Activated T-cell treated with anti-CD3 and anti-CD28 coated beads for 1 hour (primary cell): ENCODE measurements at places on chromosomes 3 and 15.

GRCh38 chr3:57582474-57583168, 14.5 kb downstream of the ARF4 start:
- no peak for DNase-seq

DNA sequence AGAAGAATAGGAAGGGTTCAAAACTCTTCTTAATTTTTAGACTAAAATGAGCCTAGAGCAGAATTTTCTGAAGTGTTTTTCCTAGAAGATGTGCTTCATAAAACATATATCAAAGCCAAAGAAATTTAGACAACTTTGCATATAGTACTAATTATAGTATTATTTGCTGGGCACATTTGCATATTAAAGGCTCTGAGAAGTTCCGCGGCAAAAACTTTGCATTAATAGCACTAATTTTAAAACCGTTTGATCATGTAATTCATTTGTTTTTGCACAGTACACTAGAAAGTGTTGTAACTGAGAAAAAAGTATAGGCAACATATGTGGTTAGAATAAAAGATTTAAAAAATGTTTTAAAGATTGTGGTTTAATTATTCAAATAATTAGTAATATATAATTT, 412.0 kb upstream of the NR2F2 start:
- DNase-seq = no peak

- DNase-seq = no peak
Observed at GRCh38 chr15:27842526-27842925, 256.6 kb downstream of the OCA2 start.

DNA sequence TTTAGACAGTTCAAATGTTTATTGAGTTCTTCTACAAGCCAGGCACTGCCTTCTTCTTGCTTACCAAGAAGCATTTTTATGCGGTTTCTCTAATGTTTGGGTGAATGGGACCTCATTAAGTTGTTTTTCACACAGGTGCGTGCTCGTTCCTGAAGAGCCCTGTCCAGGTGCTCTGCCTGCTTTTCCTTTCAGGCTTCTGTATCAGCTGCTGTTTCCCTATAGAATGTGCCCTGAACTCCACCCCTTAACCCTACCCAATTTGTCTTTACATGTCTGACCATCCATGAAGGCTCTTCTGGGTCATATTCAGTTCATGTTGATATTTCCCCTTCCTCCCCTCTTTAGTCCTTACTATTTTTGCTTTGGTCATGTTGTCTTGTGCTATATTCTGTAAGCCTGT, 22.4 kb upstream of the GOLGA6L10 start:
- DNase-seq = no peak

DNA sequence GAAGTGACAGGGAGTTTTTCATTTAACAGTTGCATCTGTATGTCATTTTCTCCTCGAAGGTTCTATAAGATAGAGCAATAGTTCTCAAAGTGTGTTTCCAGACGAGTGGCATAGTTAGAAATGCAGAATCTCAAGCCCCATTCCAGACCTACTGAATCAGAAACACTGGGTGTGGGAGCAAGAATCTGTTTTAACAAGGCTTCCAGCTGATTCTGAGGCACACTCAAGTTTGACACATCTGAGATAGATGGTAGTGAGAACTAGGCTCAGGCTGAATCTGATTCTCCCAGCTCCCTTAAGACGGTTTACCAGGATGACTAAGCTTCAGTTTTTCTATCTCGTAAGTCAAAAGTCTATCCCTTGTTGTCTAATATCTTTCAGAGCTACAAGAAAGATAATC, 159.8 kb upstream of the NUDT16 start:
- no peak for DNase-seq

GRCh38 chr15:60999771-61000170, 229.3 kb downstream of the RORA start:
- no peak for DNase-seq

GRCh38 chr15:97947465-97948260, 12.8 kb upstream of the ARRDC4 start:
- no peak for DNase-seq

GRCh38 chr3:192870822-192871221, 46.8 kb downstream of the MB21D2 start:
- DNase-seq = no peak

DNA sequence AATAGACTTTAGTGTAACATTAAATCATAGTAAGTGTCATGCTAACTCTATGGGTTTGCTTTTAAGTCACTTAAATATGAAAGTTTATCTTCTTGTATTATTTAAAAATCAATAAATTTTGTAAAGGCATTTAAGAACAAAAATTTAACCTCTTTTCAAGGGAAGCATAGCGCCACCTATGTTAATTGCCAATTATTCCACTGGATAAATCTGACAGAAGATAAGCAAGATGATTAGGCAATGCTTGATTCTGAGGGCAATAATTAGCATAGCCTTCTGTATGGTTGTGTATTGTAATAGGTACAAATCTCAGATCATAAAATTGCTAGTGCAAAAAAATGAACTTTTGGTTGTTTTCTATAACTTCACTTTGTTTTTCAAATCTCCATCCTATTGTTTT, 560.1 kb downstream of the GRM7 start:
- DNase-seq = no peak

DNA sequence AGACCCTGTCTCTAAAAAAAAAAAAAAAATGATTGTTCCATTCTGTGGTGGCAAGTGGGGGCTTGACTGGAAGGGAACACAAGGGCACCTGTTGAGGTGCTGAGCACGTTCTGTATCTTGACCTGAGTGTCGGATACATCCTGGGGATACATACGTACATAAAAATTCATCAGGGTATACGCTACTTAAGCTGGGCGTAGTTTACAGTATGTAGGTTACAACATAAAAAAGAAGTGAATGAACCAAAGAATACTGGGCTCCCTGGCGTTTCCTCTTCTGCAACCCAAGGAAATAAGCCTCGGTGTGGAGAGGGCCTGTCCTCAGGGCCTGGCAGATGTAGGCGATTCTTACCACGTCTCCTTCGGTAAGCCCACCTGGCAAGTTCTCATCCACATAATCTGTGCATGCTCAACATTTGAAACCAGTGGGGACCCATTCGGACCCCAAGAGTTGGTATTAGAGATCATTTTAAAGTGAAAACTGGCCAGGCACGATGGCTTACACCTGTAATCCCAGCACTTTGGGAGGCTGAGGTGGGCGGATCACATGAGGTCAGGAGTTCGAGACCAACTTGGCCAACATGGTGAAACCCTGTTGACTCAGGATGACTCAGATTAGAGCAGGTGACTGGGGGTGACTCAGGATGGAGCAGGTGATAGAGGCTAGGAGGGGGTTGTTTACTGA, 5.1 kb upstream of the MUC20 start:
- DNase-seq = no peak

DNA sequence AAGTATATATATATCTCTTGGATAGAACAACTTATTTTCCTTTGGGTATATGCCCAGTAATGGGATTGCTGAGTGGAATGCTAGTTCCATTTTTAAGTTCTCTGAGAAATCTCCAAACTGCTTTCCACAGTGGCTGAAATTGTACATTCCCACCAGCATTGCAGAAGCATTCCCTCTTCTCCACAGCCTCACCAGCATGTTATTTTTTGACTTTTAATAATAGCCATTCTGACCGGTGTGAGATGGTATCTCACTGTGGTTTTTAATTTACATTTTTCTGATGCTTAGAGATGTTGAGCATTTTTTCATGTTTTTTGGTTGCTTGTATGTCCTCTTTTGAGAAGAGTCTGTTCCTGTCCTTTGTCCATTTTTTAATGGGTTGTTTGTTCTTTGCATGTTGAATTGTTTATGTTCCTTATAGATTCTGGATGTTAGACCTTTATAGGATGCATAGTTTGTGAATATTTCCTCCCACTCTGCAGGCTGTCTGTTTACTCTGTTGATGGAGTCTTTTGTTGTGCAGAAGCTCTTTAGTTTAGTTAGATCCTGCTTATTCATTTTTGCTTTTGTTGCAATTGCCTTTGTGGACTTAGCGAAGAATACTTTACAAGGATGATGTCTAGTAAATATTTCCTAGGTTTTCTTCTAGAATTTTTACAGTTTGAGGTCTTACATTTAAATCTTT, 82.7 kb upstream of the NR2F2 start:
- DNase-seq = no peak

DNA sequence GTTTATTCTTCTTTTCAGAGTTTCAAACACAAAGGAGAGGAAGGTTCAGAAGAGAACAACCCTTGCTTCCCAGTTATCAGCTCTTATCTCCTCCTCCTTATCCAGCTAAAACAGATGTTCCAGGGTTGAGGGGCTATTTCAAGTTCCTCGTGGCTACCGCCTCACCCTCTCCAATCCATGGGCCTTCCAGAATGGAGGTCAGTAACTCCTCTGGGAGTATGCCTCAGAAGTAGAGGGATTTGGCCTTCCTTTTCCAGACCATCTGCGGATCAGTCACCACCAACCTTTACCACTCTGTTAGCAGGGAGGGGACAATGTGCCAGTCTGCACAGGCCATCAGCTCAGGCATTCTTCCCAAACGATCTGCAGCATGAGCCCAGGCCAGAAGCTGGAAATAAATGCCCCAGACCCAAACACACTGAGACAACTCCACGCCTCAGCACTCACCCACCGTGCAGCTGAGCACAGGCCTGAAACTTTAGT, 14.8 kb downstream of the HTR3C start:
- DNase-seq = no peak

DNA sequence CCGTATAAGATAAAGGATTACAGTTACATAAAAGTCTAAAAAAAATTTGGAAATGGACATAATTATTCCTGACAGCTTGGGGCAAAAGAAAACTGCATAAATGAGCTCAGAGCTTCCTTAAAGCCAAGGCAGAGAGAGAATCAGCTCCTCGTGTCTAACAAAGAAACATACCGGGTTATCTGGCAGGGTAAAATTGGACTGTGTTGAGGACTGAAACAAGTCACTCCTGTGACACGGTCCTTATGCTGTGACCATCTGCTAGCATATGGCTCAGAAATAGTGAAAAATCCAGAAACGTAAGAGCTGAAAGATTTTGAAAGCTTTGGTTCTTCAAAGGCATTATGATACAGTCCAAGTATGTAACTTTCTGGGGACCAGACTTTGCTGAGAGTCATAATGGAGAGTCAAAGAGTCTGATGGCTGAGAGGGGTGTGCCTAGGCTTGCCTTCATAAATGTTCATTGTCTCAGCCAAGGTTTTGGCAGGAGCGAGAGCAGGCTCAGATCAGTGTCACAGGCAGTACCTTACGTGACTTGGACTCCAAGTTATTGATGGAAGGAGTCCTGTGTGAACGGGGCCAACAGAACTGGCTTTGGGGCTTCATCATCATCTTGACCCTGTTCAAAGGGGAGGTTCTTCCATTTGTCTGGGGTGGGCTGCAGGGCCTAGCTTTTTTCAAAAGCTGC, 12.5 kb downstream of the MAP6D1 start:
- DNase-seq = no peak

DNA sequence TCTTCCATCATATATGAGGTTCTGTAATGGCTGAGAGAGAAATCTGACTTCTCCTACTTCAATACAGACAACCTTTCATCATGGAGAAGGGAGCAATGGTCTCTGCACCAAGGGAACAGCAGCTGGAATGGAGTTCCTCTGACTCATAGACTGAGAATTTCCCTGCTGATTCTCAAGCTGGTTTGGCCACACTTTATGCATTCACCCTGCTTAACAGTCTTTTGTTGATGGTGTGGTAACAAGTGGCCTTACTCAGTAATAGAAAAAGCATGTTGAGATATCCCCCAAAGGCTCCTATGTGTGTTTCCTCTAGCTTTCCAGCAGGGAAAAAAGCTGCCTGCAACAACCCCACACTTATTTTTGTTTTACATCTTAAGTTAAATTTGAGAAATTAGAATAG, 138.1 kb downstream of the GREM1 start:
- DNase-seq = no peak

- no peak for DNase-seq
Observed at GRCh38 chr3:197249542-197249941, 48.9 kb downstream of the DLG1 start.

DNA sequence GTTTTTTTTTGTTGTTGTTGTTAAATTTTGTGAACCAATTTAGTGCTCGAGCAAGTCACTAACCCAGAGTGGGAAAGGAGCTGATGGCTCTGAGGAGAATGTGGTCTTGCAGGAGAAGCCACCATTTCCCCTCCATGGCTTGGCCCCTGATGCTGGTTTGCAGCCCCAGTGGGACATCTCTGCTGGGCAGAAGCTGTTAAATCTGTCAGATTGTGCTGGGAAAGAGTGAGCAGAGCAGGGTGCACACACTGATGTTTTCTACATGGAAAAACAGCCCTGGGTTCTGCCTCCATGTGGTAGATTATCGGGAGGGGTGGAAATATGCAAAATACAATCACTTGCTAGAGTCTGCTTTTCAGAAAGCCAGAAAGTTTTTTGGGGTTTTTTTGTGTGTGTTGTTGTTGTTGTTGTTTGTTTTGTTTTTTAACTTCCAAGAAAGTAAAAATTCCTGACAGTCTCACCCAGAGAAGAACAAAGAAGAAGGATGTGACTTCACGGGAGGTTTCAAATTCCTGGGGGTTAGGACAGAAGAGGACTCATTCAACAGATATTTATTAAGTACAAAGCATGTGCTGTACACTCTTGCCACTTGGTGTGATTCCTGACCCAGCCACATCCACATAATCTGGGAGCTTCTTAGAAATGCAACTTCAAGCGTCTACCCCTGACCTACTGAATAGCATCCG, 133.7 kb downstream of the FOXB1 start:
- no peak for DNase-seq

DNA sequence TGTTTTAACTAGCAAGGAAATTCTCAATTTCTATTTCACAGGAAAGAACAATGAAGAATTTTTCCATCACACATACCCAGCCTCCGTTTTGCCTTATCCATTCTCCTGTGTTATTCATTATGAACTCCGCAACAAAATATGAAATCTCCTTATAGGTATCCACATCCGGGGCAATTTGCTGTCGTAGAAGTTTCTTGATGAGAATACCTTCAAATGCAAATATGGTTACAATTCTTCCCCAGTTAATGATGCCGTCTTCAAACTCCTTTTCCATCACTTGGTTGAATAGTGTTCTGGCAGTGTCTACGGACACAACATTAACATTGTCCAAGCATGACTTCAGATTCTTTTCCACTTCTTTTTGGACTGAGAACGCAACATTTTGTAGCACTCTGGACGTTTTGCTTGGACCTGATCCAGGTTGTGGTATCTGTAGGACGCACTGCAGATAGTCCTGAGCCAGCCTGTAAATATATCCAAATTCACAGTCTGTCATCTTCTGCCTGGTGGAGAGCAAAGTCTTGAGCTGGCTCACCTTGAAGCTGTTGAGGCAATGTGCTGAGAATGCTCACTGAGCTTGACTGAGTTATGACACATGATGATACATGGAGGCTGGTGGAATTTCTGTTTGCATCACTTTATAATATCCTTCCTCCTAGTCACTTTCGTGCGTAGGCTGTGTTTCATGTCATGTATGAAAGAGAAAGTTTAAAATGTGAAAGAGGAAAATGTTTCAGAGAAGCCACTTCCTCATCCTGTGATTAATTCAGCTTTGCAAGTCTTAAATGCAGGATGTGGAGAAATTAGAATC, at the start of gene BCL2A1:
Gene BCL2A1, minus strand, starts transcription at position 573 of the 811 bp plus-strand sequence. Its CDS starts 77 bp downstream, at position 496.
- peak; percentile 17 for DNase-seq

- DNase-seq = no peak
Observed at GRCh38 chr15:39074341-39074985, 506.4 kb upstream of the THBS1 start.

GRCh38 chr3:152151216-152151876, 117.4 kb upstream of the MBNL1 start:
- no peak for DNase-seq
